ENCODE measurements at places on chromosomes 13 and 19.

DNA sequence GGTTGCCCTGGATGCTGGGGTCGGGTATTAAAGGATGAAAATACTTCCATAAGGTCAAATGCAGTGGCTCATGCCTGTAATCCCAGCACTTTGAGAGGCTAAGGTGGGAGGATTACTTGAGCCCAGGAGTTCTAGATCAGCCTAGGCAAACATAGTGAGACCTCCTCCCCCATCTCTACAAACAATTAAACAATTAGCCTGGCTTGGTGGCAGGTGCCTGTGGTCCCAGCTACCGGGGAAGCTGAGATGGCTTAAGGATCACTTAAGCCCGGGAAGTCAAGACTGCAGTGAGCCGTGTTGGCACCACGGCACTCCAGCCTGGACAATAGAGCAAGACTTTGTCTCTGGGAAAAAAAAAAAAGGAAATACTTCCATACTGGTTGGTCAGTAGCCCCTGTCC lies 1.5 kb downstream of the KLK11 start:
- no peak for DNase-seq

- DNase-seq = no peak
Observed at GRCh38 chr13:30745906-30746686, 10.8 kb downstream of the ALOX5AP start.

DNA sequence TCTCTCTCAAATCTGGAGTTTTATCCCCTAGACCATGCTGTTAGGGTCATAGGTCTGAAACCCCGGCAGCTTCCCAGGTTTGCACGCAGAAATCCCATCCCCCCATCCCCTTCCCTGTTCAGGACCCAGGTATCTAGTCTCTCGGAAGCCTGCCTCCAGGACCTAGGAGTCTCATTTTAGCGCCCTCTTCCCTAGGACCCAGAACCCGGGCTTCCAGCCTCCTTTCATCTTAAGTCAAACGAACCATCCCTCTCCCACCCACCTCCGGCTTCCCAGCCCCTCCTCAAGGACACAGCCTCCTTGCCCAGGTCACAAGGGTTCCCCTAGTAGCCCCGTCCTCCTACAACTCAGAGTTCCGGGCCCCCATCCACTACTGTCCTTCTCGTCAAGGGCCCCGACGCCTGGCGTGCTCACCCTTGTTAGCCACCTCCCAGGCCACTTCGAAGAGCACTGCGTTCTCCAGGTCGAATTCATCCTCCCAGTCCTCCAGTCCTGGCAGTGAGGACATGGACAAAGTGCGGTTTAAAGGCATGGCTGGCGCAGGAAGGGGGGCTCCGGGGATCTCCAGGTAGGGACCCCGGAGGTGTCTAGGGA lies 431 bp downstream of the GYS1 start:
- no peak for DNase-seq

DNA sequence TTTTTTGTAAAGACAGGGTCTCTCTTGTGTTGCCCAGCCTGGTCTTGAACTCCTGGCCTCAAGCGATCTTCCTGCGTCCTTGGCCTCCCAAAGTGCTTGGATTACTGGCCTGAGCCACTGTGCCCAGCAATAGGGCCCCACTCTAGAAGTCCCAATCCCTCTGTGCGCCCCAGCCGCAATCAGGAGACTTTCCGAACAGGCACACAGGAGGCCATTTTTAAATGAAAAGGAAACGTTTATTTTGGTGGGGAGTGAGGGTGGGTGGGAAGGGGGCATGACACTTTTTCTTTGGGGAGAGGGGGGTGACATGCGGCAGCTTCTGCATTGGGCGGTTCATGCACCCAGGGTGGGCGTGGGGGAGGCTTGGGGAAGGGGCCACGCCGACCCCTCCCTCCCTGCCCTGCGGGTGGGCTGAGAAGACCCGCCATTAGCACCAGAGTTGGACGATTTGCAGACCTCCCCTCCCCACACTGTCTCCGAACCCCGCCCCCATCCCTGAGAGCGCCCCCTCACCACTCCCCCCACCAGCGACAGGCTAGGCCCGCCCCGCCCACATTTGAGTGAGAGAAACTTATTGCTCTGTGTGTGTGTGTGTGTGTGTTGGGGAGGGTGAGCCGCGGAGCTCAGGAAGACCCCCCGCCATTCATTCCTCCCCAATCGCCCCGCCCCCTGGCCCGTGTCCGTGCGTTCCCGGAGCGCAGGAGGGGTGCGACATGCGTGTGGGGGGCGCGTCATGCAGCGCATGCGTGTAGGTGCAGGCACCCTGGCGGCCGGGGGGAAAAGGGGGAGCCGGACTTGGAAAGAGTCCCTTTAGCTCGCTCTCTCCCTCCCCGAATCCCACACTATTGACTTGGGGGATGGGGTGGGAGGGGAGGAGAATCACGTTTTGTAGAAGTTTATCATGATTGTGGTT lies 17.2 kb downstream of the KCNC3 start:
- no peak for DNase-seq

GRCh38 chr19:14479975-14480699 lies 5.0 kb upstream of the PTGER1 start:
- DNase-seq = peak; percentile 58

DNA sequence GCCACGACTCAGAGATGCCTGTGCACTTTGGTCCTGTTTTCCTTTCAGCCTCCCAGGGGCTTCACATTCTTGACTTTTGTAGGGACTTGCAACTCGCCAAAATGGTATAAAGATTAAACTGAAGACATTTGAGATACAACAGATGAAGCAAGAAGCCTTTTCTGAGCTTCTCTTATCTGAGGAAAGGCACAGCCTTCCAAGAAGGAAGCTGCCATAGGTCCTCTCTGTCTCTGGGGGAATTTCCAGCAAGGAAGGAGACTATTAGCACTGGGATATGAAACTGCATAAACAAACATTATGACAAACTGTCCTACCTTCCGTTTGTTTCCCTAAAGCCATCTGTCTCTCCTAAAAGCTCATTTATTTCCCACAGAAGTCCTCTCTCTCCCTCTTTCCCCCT lies 39.3 kb downstream of the TGDS start:
- DNase-seq = no peak
